ENCODE measurements at places on chromosomes 1 and 21.

DNA sequence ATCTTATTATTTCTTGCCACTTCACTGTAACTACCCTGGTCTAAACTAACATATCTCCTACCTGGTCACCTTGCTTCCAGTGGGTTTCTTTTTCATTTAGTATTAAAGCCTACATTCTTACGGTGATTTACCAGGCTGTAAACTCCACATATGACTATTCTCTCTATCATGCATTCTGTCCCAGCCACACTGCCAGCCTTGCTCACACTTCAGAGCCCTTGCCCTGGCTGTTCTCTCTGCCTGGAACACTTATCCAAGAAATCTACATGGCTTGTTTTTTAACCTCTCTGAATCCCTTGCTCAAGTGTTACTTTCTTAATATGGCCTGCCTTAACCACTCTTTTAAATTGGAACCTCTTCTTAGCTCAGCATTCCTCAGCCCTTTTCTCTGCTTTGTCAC lies 212.7 kb downstream of the GPR52 start:
- no peak for DNase-seq

- no peak for DNase-seq
Measured at GRCh38 chr1:211118407-211119102, 15.4 kb downstream of the KCNH1 start.

GRCh38 chr1:53585129-53585528 lies 125.9 kb downstream of the DMRTB1 start:
- DNase-seq = no peak

DNA sequence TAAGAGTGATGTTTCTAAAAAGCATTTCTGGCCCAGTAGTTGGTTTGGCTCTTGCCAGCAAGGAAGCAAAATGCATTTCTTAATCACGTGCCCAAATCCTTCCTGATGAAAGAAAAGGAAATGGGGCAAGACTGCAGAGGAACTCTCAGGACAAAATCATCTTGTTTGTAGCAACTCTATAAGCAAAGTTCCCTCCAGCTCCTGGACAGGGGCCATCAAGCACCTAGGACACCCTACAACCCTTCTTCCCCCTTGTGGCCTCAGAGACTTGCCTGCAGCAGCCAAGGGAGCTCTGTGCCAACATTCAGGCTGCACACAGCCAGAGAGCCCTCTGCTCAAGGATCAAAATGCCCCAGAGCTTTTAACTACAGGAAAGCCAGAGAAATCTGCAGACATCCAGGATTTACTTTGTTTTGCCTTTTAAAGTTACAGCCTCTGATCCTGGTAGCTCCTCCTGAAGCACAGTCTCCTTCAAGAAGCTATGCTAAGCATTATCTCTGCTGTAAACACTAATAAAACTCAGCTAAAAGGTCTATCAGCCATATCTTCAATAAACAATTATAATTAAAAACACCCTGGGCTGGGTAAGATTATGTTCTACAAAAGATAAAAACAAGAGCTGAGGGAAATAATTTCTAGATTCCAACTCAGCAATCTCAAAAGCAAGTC lies 105.0 kb downstream of the KIAA0319L start:
- no peak for DNase-seq

DNA sequence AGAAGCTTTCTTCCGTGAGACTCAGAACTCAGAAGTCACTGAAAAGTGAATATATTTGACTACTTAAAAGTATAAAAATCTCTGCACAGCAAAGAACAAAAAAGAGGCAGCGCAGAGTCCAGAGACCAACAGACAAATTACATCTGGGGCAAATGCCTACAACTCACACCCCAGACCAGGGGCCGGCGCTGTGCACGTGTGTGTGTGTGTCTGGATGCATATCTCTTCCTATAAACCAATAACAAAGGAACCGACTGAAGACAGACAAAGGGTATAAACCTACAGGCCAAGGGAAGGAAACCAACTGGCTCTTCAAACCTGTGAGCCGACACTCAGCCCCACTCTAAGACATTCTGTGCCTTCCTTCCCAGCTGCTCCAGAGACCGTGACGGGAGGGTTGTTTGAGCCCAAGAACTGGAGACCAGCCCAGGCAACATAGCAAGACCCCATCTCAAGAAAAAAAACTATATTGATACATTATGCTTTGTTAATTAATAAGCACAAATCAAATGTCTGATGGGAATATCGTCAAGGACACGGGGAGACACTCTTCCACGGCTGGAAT lies 18.8 kb downstream of the WNT9A start:
- DNase-seq = no peak

- DNase-seq = no peak
Measured at GRCh38 chr1:245279346-245279745, 124.6 kb downstream of the KIF26B start.

- DNase-seq = no peak
Measured at GRCh38 chr1:207695891-207696290, 51.0 kb downstream of the CR1L start.

- DNase-seq = no peak
Measured at GRCh38 chr1:101653482-101653946, 343.2 kb downstream of the OLFM3 start.

DNA sequence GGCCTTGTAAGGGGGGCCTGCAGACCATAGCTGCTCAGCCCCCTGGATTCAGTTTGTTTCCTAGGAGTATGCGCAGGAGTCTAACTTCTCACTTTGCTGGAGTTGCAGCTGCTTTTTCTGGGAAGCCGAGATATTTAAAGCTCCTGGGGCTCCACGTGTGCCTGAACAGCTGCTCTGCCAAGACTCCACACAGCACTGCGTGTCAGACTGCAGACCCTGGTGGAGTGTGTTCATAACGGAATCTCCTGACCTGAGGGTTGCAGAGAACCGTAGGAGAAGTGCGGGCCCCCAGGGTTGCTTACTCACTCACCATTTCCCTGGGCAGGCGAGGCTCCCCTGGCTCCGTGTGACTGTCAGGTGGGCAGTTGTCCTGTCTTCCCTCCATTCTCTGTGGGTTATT lies 474.3 kb upstream of the TMPRSS15 start:
- no peak for DNase-seq

- no peak for DNase-seq
Measured at GRCh38 chr1:211910113-211910884, 79.7 kb upstream of the LPGAT1 start.
